ENCODE measurements at places on chromosomes 12 and 14.

DNA sequence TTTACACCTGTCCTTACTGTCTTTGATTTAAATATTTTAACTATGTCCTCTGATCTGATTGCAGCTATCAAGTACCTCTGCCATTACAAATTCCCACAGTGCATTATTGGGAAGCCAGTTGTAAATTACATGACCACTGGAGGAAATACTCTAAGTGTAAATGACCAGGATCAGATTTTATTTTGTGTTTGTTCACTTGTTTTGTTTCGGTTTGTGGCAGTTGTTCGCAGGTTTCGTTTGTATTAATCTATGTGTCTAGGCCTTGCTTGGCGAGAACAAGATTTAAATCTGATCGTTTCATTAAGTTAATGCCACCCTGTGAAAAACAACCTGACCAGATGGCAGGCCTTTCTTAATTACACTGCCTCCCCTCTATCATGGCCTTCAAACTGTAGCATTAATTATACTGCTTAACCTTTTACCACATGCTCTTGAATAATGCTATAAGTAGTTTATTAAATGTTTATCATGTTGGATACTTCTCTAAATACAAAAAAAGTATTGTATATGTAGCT is 990.1 kb downstream of the TMTC2 start:
- no peak for ATAC-seq

GRCh38 chr14:69153152-69153872 is 393 bp upstream of the DCAF5 start:
- peak; percentile 94 for ATAC-seq

- no peak for ATAC-seq
Measured at GRCh38 chr14:92387578-92387977, 64.6 kb downstream of the SLC24A4 start.

DNA sequence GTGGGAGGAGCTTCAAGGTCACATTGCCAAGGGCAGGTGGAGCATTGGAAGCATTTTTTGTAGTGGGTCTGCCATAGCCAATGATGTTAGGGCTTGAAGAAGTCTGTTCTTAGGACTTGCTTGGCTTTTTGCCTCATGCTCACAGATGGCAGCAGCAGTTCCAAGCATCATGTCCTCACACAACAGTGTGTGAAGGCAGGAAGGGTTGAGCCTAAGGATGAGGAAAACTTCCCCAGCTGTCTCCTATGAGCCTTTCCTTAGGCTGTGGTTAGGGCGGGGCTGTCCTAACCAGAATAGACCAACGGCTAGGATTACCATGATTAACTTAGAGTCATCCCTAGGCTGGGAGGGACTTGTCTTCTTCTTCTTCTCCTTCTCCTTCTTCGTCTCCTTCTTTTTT is 76.2 kb upstream of the KCNA1 start:
- ATAC-seq, result no peak

GRCh38 chr12:32419520-32419960 is 20.2 kb downstream of the FGD4 start:
- peak; percentile 9 for ATAC-seq

Measured in activated CD4-positive, CD25-positive, alpha-beta regulatory T cell treated with anti-CD3 and anti-CD28 coated beads, Interleukin-2, amount 50 U/mL, for 24 hours (primary cell).